ENCODE measurements at places on chromosomes 16 and 17.

DNA sequence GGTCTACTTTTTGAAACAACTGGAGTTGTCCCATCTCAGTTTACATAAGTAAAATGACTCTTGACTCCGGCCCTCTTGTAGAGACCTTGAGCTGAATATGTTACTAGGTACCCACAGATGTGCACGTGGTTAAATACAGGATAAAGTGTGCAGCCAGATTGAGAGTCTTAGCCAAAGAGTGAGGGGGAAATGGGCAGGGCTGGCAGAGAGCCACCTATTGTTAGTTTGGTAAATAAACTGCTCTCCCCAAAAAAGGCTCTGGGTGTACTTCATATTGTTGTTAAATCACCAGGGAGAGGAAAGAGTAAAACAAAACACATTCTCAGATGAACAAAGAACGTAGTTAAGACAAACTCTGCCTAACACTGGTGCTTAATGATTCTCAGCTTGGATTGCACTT is 20.3 kb downstream of the G6PC1 start:
- DNase-seq, result no peak

DNA sequence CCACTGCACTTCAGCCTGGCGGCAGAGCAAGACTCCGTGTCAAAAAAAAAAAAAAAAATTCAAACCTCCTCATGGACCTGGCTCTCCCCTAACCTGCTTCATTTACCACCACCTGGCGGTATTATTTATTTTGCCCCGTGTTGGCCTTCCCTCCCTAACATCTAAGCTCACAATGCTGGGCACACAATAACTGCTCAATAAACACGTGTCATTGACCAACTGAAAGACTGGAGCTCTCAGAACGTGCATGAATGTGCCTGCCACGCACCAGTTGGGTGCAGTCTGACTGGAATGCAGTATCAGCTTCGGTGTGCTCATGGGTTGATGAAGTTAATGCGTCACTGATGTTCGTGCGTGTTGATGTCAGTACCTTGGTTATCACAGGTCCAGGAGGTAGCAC is 64.4 kb upstream of the CDC42EP4 start:
- DNase-seq, result no peak

DNA sequence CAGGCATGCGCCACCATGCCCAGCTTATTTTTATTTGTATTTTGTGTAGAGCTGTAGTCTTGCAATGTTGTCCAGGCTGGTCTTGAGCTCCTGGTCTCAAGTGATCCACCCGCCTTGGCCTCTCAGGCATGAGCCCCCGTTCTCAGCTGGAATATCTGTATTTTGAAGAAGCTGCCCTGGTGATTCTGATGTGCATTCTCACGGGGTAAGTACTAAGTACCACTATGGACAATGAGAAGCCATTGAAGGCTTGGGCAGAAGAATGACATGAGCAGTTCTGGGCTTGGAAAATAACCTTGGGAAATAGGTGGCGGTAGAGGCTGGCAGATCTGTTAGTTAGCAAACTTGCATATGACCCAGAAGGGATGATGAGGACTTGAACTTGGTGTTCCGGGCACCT is 15.6 kb upstream of the NKD1 start:
- no peak for DNase-seq

- no peak for DNase-seq
Measured at GRCh38 chr17:4728124-4728523, 3.1 kb upstream of the MED11 start.

GRCh38 chr16:53530046-53530445 is 27.0 kb upstream of the AKTIP start:
- DNase-seq, result no peak

- DNase-seq, result no peak
Measured at GRCh38 chr17:60391471-60392041, 377 bp downstream of the USP32 start.

DNA sequence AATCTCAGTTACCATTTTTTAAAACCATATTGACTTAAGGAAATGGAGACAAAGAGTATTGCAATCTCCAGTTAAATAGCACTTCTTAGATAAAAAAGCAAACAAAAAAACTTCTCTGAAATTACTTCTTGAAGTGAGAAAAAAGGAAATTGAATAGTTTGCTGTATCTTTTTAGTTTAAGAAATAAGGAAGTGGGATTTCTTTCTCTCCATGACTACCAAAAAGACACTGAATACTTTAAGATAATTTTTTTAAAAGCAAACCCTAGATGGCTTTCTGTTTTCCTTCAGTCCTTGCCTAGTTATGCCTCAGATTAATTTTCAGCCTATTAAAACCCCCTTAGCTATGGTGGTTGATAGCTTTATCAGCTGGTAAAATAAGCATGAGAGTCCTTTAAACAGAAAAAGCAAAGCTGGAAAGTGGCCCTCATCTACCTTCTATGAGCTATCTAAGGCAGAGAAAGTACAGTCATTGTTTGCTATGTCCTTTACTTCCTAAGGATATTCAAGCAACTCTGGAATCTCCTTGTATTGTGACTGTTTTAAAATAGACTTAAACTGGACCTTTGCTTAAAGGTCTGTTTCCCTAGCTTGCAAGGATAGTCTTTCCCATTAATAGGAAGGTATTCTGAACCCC is 28.6 kb downstream of the TPPP3 start:
- no peak for DNase-seq

DNA sequence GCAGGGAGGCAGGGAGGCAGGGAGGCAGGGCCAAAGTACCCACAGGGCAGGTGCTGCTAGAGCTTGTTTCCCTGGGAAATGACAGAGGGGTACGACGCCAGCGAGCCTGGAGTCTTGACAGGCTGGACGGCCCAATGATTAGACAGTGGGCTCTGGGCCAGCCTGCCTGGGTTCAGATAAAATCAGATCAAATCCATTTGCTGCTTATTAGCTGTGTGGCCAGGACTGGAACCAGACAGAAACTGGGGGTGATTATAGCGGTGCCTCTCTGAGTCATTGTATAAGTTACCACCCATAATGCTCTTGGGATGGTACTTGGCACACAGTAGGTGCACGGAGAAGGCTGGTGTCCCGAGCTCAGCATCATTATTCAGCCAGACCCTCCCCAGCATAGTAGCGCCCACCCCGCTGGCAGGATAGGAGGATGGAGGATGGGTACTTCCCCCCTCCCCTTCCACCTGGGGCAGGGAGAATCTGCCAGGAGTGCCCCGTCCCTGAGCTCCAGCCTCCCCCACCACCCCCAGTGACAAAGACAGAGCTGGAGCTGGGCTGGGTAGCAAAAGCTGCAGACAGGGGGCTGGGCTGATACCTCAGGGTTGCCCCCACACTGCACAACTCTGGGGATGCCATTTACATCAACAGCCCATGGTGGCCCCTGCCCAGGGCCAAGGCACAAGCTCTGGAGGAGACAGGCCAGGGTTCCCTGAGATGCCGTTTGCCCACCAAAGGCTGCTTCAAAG is 77.6 kb upstream of the TNRC6C start:
- DNase-seq, result no peak
